ENCODE measurements at places on chromosomes 4 and X. TPM values are rescaled to one million over a fixed set of nuclear protein-coding genes. Genes with fewer than 3 reads are reported as not detected.

DNA sequence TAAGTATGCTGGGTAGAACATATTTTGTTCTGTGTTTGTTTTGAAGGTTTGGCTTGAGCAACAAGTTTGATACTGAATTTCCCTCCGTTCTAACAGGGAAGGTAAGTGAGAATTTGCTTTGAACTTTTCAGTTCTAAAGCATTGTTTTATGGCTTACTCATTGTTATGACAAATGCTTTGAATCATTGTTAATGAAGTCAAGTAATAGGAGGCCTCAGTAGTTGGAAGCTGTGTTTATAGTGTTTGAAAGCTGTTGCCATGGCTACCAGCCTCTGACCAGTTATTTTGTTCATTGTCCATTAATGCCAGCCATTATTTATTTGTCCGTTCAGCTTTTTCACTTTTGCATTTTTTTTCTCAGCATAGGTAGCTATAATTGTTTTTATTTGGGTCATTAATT, 14.4 kb downstream of the CHIC1 start:
- peak; percentile 72 for DNase-seq

DNA sequence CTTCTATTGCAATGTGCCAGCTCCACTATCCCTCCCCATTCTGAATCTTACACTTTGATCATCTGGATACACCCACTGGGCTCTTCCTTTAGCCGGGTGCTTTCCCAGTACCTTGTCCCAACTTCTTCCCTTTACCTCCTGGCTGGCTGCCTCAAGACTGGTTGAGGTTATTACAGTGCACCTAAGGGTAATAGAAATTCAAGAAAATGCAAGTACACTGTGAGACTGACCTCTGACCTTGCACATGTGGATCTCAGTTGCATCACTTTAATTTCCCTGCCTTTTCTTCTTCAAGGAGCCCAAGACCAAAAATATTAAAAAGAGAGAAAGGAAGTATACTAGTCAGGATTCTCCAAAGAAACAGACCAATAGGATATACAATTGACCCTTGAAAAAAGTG, 53.9 kb upstream of the NOCT start:
- DNase-seq = no peak

GRCh38 chr4:150648123-150648522, 66.2 kb downstream of the MAB21L2 start:
- DNase-seq = no peak

- DNase-seq = no peak
Measured at GRCh38 chrX:12489341-12489740, 301.9 kb upstream of the PRPS2 start.

DNA sequence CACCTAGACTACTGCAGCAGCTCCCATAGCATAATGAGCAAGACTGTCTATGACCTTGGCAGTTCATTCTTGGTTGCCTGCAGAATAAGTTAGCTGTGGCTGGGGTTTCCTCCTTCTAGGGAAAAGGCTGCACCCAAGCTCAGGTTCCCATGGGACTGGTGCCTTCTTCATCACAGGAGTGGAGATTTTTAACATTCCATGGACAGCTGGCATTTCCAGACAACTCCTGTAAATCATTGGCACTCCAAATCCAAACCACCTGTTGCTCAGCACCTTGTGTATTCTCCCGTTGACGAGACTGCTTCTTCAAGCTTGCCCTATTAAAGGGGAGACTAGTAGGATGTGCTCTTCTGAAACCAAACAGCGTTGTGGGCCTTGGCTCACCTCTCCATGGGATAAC, 7.8 kb upstream of the NUP54 start:
- no peak for DNase-seq

DNA sequence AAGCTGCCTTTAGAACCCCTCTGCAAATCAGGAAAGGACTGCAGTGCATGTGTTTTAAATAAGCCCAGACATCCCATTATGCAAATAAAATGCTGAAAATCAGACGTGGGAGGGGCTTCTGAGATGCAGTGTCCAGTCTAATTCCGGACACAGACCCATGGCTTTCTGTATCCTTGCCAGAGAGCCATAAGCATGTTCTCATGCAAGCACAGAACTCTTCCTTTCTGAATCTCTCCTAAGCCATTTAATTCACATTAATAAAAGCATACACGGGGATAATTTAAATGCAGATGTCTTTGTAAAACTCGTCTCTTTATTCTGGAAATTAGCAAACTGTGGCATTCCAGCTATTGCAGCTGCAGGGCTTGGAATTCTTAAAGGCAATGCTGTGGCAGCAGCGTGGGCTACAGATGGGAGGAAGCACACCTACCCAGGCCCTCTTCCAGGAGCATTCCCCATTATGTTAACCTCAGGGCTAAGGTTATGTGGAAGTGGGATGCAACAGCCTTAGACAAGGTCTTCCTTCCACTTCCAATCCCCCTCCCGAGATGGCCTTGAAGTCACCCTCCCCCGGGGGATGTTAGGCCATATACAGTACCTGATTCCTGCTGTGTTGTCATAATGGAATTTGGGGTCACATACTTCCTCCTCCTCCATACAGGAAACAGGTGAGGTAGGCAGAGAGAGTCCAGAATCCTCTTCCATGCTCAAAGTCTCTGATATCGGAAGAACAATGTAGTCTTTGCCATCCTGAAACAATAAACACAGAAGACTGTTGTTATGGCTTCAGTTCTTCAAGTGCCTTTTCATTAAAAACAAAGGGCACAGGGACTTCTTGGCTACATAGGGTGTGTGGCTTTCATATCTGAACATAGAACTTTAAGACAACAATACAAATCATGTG, 38.1 kb downstream of the KDR start:
- no peak for DNase-seq

DNA sequence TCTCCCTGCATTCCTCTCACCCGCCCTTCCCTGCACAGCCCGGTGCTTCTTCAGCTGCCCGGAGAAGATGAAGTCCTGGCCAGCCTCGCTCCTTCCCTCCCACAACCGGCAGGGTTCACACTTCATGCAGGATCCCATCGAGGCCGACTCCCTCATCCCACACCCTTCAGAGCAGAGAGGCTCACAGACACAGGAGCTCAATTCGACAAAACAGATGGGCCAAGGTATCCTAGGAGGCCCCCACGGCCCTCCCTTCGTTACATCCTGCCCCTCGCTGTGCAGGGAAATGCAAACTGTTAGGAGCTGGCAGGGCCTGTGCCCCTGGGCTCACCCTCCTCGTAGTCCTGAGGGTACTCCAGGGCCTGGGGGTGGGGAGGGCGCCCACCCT, 238.1 kb downstream of the DHRSX start:
- DNase-seq = no peak

GRCh38 chr4:120466429-120466828, 399.8 kb upstream of the MAD2L1 start:
- DNase-seq = no peak

DNA sequence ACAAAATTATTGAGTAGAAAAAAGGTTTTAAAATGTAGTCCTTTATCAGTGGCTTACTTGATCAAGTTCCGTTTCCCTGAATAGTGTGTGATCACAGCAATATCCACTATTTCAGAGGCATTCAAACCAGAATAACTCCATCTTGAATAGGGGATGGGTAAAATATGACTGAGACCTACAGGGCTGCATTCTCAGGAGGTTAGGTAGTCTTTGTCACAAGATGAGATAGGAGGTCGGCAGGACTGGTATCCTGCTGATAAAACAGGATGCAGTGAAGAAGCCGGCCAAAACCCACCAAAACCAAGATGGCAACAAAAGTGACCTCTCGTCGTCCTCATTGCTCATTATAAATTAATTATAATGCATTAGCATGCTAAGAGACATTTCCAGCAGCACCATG, 24.7 kb downstream of the TSPAN6 start:
- no peak for DNase-seq

DNA sequence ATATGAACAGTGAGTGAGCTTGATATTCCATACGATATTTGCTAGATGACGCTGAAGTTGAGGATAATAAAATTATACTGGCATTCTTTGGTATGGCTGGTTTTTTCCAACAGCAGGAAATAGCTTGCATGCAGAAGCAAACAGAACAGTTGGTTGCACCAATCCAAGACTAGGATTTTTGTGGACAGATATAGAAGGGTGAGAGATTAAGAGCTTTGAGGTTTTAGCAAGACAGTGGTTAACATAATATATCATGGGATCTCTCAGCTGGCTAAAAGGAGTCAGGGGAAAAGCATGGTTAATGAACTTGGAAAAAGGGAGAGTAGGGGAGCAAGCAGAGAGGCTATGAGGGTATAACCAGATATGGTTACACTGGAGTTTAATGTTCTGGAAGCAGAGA, 127.9 kb downstream of the DHX15 start:
- no peak for DNase-seq

- peak; percentile 14 for DNase-seq
Measured at GRCh38 chr4:112284166-112284565, 1.5 kb downstream of the TIFA start.

DNA sequence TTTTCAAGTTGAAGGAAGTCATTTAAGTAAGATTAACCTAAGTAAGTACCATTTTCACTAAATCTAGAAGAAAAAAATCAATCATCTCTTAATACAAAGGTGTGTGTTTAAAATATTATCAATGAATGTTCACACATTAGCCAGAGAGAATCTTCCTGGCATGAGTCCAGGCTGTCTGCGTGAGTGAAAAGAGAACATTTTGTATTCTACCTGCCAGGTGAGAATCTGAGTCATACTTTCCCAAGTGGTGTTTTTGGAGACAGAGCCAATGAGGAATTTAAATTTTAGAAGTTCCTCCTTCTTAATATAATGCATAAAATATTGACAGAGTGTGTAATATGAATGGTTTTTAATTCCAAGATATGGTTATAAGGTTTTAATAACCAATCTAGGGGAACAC, 371.8 kb upstream of the NR3C2 start:
- no peak for DNase-seq

DNA sequence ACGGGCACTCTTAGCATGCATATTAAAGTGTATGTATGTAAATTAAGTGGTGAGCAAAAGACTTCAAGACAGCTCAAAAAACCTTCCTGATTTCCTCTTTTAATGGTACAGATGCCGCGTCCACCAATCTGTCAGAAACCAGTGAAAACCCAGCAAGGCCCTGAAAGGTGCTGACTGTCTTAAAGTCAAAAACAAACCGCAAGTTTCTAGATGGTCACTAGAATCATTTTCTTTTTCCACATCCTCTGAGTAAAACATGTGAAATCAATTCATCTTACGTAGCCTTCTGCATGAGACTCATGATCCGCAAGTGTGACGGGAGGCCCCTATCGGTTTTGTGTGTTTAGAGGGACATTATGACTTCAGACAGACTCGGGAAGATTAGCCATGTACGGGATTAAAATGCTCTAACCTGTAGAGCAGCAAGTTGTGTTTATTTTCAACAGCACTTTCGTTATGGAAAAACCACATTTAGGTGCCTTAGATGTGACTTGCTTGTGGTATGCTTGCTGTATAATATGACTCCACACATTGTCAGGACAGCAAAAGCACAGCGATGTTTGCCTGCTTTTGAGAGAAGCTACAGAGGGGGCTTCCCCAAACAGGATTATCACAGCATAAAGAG, 88.2 kb upstream of the STS start:
- no peak for DNase-seq

DNA sequence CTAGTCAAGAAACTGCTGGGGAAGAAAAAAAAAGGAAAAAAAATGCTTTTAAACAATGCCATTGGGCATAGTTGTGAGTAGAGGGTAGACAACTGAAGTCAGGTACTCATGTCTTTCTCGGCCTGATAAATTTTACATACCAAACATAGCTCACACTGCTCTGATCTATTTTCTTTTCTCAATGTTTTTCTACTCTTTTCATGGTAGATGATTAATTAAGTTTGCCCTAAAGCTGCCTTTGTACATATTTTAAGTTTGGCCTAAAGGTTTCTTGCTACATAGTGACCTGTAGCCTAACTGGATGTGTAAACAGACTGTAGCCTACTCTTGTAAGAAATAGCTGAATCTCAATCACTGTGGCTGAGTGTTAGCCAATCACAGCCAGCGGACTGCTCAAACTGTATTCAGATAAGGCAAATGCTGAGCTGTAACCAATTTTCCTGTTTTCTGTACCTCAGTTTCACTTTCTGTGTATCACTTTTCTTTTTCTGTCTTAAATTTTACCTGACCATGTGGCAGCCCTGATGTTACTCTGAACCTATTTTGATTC, 121.0 kb downstream of the PCDH10 start:
- DNase-seq = peak; percentile 3

DNA sequence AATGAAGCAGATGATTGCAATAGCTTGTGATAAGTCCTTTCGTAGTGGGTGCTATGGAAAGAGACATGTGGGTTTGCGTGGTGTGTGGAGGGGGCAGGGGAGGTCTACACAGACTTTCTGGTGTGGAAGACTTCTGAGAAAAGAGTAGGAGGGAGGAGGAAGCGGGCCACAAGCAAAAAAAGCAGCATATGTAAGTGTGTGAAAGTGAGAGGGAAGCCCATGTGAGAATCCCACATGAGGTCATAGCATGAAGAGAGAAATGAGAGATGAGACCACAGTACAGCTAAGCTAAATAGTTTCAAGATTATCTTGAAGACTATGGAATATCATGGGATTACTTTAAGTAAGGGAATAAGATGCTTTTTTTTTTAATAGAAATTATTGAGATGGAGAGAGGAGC, 2039.9 kb upstream of the TENM3 start:
- no peak for DNase-seq

GRCh38 chr4:93495346-93495745, 333.2 kb upstream of the ATOH1 start:
- DNase-seq = no peak

DNA sequence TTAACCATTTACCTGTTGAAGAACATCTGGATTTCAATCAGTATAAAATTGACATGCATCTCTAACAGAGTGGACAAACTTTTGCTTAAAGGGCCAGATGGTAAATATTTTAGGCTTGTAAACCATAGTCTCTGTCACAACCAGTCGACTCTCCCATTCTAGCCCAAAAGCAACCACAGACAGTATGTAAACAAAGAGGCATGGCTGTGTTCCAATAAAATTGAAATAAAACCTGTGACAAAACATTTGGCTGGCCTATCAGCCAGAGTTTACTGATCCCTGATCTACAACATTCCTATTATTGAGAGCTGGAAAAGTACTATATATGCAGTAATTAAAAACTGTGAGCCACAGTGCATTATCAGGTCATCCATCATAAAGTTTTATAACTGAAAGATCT, 3.2 kb downstream of the CENPC start:
- no peak for DNase-seq

GRCh38 chrX:9141496-9141895, 107.6 kb upstream of the FAM9B start:
- DNase-seq = no peak

The PFKFB1 gene
- not detected for total RNA-seq

The RRH gene
- not detected for total RNA-seq

The TBCK gene
- 4.9 TPM for total RNA-seq

The SETD7 gene
- total RNA-seq = 28.7 TPM

The NFKB1 gene
- total RNA-seq = 29.6 TPM

The UGT2B15 gene
- not detected for total RNA-seq

All from Caki2 (cell line).